ENCODE measurements at places on chromosomes 16 and 17.

DNA sequence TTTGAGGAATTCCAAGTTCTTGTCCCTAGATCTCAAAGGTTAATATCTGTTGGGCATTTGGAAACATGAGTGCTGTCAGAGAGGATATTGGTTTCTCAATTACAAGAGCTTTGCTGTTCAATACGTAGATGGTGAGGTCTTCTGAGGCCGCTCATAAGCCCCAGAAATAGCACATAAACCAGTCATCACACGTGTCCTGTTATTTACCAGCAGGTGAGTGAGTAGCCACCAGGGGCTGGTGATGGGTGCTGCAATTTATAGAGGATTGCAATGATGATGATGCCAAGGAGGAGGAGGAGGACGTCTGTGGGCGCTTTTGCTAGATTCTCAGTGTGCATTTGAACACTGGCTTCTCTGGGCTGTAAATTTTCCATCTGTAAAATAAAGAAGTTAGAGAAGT is 89.0 kb downstream of the SALL1 start:
- DNase-seq: no peak

DNA sequence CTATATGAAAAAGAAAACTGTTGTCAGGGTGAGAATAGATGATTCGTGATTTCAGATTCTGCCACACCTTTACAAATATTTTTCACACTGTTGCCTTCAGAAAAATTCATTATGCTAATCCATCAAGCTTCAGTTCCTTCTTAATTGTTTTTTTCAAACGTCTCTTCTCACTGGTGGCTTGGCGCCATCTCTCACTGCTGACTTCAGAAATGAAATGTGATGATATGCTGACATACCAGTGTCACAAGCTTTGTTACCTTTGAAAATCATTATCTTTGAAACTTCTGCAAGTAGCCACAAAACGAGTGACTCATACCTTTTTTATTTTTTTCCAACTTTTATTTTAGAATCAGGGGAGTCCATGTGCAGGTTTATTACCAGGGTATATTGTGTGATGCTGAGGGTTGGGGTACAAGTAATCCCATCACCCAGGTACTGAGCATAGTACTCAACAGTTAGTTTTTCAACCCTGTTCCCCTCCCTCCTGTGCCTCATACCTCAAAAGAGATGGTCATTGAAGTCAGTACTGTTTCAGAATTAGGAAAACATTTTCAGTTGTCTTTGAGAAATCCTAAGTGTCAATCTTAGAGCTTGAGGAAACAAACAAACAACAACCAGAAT is 14.0 kb upstream of the KRT222 start:
- DNase-seq: no peak

GRCh38 chr16:60902114-60902513 is 1134.1 kb downstream of the CDH8 start:
- no peak for DNase-seq

GRCh38 chr17:11612956-11613355 is 14.7 kb downstream of the DNAH9 start:
- DNase-seq: no peak

DNA sequence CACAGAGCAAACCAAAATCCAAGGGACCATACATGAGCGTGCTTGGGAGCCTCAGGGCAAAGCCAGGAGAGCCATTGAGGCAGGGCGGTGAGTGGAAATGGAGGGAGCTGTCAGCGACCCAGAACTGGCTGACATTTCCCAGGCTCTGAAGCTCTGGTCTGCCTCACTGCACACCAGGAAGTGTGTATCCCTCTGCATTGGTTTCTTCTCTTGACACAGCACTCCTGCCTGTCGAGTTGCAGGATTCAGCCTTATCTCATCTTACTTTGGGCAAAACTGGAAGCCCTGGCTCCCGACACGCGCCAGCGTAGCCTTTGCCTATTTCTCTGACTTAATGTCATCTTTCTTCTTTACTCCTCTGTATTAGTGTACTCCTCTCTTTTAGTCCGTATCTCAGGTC is 144.7 kb upstream of the HS3ST3A1 start:
- no peak for DNase-seq

- no peak for DNase-seq
Measured at GRCh38 chr16:85452364-85453193, 160.5 kb upstream of the GSE1 start.
